Right ventricle myocardium inferior (tissue), 1 donor: ENCODE measurements at places on chromosomes 2 and 18. TPM values are rescaled to one million over a fixed set of nuclear protein-coding genes. Genes with fewer than 3 reads are reported as not detected.

SPDYA gene
- 0.35 TPM for total RNA-seq

HSPE1 gene
- 105 TPM for total RNA-seq

CWC22 gene
- total RNA-seq = 11.8 TPM

AQP12B gene
- total RNA-seq = not detected

SELENOI gene
- total RNA-seq = 14.3 TPM

TANC1 gene
- 62.4 TPM for total RNA-seq

C2orf68 gene
- total RNA-seq = 26.4 TPM

CHN1 gene
- total RNA-seq = 11.7 TPM

IL36B gene
- not detected for total RNA-seq

CCDC148 gene
- 0.78 TPM for total RNA-seq

VSNL1 gene
- 10.4 TPM for total RNA-seq

C18orf54 gene
- total RNA-seq = 1.8 TPM

GPR39 gene
- not detected for total RNA-seq

RBBP8 gene
- 5.1 TPM for total RNA-seq

VAMP8 gene
- total RNA-seq = 26.1 TPM

CCDC74B gene
- 0.97 TPM for total RNA-seq

MRO gene
- total RNA-seq = 4.6 TPM

UGT1A4 gene
- total RNA-seq = not detected

ARL4C gene
- total RNA-seq = 2.5 TPM

C2orf72 gene
- 0.16 TPM for total RNA-seq

DES gene
- total RNA-seq = 13,356 TPM

FAM124B gene
- 1.9 TPM for total RNA-seq

MALT1 gene
- 11.8 TPM for total RNA-seq

ALPP gene
- not detected for total RNA-seq

ASB18 gene
- 4.6 TPM for total RNA-seq

WIPF1 gene
- total RNA-seq = 19.4 TPM

LYG1 gene
- 0.57 TPM for total RNA-seq

DPP10 gene
- 0.05 TPM for total RNA-seq

SCN2A gene
- 0.16 TPM for total RNA-seq

C1QL2 gene
- total RNA-seq = not detected

ANKRD30BL gene
- total RNA-seq = not detected

RABL2A gene
- 5.4 TPM for total RNA-seq

GRHL1 gene
- 0.81 TPM for total RNA-seq

ADRA2B gene
- 6.9 TPM for total RNA-seq

SERPINB5 gene
- total RNA-seq = not detected

SCG2 gene
- not detected for total RNA-seq

GALNT3 gene
- total RNA-seq = not detected

CLASP1 gene
- total RNA-seq = 66.3 TPM

STK16 gene
- total RNA-seq = 17.1 TPM

SIX2 gene
- 0.65 TPM for total RNA-seq

CNDP1 gene
- total RNA-seq = not detected

CYP26B1 gene
- 5.4 TPM for total RNA-seq

UPP2 gene
- not detected for total RNA-seq

GCG gene
- not detected for total RNA-seq

RNU2-63P gene
- total RNA-seq = not detected

ANKRD30B gene
- total RNA-seq = not detected

C2orf78 gene
- total RNA-seq = not detected

KCNJ13 gene
- total RNA-seq = not detected
